AG09319 (cell line): ENCODE measurements at places on chromosomes 5 and 9.
A peak's percentile ranks its signal among the peaks of the same experiment; 100 is the strongest.

- no peak for DNase-seq
Observed at GRCh38 chr5:111447822-111448221, 64.5 kb downstream of the STARD4 start.

DNA sequence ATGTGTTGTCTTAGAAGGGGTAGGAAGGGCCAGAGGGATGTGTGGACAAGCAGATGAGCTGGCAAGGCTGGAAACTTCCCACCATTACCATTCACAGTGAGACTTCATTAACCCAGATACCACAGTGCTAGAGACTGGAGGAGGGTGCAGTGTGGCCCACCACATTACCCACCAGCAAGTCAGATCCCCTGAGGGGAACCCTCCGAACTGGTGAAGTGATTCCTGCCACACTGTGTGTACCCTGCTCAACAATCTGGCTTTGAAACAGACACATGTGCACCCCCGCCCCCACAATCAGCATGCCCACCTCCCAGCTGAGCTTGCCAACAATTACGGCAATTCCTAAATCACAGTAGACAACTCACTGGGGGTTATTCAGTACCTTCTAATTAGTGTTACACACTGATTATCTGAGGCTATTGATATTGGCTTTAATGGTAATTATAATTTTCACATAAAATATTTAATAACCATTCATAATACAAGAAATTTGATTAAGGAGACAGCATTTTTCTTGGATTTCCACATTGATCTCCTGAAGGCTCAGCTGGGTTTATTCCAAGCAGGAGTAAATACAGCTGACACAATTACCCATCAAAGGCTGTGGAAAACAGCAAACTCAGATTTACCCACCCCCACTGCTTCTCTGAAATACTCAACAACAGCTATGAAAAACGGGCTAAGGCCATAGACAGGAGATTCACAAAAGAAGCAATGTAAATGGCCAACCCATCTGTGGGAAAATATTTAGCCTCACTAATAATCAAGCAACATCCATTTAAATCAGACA, 169.3 kb upstream of the FSTL4 start:
- no peak for DNase-seq

DNA sequence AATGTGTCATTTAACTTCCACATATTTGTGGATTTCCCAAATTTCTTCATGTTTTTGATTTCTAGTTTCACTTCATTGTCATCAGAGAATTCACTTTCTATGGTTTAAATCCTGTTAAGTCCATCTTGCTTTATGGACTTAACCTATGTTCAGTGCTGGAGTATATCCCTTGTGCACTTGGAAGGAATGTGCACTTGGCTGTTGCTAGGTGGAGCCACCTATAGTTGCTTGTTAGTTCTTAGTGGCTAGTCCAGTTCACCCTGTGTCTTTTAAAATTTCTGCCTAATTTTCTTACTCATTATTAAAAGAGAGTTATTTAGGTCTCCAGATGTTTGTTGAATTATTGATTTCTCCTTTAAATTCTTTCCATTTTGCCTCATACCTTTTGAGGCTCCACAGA, 1472.5 kb upstream of the CDH6 start:
- no peak for DNase-seq

DNA sequence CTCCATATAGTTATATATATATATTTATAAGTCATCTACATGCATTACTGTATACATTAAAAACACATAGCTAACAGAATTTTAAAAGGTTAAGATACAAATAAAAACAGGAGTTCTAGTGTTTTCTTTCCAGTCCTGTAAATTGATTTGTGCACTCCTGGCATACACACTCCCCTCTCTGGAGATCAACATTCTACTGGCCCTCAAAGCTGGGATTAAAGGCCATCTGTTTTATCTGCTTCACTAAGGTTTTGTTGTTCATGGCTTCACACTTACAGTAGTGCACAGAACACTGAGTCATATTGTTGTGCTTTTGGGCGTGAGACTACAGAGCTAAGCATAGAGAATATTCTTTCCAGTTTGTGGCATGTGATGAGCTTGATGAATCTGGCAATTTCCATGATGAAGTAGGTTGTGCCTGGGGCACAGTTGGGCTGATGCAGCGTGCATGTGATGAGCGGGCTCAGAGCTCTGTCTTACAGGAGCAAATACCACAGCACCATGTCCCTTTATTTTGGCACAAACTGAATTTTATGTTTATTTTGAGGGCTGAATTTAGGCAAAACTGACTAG, 98.2 kb downstream of the TAF11L14 start:
- no peak for DNase-seq

GRCh38 chr9:37920471-37921167, 16.7 kb upstream of the SLC25A51 start:
- no peak for DNase-seq

DNA sequence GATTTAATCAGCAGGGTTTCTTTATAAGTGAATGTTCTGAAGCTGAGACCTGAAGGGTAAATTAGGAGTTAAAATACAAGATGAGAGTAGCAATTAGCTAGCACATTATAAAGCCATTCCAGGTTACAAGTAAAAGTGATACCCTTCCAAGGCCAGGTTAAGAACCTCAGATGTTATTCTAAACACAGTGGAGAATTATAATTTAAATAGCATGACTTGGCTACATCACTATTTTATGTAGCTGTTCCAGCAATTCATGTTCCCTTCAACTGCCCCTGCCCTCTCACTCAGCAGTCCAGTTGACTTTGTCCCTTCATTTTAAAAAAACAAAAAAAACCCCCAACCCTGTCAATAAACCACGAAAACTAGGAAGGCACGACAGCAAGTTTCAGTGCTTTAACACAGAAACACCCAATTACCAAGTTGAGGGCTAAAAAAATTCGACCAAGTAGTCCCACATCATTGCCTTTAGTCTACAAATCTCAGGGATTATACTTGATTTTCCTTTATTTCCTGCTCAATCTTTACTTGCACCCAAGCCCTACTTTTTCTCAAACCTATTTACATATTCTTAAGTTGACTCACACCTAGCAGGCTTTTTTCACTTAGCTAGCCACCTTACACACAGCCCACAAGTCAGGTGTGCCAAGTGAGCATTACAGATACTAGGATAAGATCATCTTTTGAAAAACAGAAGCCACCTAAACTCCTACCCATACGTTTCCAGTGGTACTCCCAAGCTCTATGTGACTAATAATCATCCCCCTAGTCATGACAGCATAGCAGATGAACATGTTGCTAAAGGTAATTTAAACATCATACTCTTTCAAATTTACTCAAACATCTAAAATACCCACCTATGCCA, 3.4 kb downstream of the RPL37 start:
- DNase-seq = no peak

DNA sequence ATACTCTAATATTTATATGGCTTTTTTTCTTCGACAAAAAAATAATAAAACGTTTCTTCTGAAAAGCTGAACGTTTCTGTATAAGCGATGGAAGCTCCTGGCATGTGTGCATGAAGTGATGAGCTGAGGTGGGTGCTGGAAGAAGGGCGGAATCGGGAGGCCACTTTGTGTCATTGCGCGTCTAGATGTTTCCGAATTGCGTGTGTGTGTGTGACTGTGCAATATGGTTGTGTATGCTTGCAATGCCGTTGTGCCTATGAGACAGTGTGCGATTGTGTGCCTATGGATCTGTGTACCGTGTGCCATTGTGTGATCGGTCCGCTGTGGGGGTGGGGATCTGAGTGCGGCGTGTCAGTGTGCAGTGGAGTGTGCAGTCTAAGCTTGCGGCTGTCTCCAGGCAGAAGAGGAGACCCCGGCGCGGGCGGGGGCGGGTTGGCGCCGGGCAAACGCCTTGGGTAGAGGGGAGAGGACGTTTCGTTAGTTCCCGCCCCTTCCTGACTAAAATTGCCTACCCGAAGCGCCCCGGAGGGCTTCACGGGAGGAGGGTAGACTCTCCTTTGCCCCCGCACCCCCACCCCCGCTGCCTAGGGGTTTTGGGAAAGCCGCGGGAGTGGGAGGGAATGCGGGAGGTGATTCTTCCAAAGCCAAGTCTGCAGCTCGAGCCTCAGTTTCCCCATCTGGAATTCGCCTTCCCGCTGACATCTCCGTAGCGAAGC, 24.2 kb downstream of the PCDHGC5 start:
- no peak for DNase-seq

DNA sequence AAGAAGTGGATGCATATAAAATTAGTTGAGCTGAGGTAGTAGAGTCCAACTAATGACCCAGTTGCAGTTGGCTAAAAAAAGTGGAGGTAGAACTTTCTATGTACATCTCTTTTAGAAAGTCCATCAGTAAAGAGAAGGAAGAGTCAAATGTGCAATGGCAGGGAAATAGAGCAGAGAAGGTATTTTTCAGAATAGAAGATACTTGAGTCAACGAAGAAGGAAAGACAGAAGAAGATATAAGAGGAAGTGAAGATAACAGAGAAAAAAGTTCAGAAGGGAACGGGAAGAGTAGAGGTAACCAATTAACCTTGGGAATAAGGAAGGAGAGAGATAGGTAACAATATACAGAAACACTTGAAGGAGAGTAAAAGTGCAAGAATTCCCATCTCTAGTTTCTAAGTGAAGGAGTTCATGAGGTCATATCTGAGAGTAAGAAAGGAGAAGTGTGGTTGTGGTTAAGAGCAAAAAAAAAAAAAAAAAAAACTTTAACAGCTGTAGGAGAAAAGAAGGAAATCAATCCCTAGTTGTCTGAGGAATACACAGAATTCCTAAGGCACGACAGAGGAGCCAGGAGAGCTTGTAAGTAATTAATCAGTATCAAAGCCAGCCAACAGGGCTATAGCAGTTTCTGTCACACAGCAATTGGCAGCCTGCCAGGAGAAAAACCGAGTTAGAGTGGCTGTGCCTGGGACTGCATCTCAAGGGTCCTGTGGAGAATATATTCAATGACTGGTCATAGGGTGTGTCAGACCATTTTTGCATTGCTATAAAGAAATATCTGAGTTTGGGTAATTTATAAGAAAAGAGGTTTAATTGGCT, 61.0 kb downstream of the ARL15 start:
- DNase-seq = no peak

DNA sequence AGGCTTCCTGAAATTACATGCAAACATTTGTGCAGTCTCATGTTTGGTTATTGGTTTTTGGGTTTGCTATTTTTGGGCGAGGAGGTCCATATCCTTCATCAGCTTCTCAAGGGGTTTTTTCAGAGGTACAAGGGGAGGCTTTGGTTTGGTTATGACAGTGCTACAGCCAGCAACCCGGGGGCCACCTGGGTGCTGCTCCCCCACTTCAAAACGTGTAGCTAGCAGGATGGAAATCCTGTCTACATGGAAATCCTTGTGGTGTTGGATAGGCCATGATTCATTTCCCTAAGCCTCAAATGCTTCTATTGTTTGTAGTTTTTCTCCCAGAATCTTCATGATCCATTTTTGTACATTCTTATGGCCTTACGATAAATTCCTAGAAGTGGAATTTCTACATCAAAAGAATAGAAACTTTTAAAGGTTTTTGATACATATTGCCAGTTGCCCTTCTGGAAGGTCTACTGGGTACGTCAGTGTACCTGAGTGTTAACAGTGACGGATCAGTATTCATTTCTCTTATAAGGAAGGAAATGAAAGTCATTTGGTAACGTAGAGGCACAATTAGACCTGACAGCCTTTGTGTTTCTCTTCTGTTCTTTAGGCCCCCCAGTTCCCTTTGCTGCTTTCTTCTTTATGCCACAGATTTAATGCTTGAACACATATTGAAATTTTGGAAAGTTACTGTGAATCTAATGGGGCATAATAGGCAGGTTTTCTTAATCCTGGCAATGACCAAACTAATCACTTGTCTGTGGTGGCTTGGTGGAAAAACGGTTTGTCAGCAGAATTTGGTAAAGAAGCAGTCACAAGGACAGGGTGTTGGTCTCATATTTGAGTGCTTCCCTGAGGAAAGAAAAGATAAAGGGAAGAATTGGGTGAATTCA, 69.7 kb upstream of the ABL1 start:
- no peak for DNase-seq

DNA sequence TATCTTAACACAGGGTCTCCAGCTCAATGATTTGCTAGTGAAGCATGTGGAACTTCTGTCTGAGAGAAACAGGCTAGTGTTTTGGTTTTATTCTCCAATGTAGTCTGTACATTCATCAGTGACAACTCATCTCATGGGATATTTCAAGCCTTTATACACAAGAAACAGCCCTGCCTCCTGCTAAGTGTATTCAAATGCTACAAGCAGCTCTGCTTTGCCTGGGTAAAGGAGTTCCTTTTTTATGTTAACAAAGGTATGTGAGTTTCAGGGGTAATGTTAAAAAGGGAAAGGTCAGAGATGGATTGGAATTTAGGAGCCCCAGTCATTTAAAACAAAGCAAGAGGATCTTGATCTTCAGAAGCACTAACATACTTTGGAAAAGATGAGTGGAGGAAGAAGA, 498.7 kb downstream of the ISL1 start:
- no peak for DNase-seq

GRCh38 chr5:1633605-1634336, 110.0 kb upstream of the LPCAT1 start:
- peak; percentile 30 for DNase-seq

GRCh38 chr5:174344335-174344734, 298.8 kb downstream of the NSG2 start:
- no peak for DNase-seq

DNA sequence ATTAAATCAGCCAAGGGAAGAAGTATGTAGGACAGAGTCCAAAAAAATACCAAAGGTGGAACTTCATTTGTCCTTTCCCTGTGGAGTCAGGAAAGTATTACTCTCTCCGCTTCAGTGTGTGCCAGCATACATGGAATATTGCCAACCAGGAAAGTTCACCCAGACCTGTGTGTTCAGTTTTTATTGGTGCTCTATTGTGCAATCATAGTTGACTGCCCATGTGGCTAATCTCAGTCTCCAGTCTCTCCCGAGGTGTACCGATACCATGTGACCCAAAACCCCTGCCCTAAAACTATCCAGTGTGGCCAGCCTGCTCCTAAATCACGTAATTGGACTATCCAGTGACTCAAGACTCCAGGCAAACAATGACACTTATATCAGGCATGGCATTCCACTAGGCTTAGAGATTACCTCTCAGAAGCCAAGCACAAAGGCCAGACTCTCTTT, 38.8 kb downstream of the NFX1 start:
- DNase-seq = peak; percentile 59

DNA sequence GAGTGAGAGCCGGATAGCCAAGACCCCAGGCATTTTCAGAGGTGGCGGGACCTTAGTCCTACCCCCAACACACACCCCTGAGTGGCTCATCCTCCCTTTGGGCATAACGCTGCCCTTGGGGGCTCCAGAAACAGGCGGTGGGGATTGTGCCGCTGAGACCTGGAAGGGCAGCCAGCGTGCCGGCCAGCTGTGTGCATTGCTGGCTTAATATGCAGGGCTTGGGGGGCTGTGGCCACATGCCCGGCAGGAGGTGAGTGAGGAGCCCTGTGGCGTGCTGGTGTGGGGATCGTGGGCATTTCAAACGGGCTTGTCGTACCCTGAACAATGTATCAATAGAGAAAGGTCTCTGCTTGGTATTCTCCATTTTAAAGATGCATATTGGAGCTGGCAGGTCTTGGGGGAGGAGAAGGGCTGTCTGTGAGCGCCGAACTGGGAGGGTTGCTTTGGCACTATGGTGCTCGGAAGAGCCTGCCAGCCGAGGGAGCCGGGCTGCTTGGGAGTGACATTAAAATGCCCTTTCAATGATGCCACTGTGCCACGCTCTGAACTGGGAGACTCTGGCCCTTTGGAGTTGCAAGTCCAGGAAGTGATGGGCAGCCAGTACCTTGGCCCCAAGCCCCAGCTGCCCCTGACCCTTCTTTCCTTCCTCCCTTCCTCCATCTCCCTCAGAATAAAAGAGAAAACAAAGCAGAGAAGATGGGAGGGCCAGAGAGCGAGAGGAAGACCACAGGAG, 11.2 kb upstream of the OLFM1 start:
- DNase-seq = no peak

GRCh38 chr5:111699976-111700375, 57.0 kb downstream of the NREP start:
- no peak for DNase-seq
